ENCODE measurements at places on chromosomes 1 and 21.

DNA sequence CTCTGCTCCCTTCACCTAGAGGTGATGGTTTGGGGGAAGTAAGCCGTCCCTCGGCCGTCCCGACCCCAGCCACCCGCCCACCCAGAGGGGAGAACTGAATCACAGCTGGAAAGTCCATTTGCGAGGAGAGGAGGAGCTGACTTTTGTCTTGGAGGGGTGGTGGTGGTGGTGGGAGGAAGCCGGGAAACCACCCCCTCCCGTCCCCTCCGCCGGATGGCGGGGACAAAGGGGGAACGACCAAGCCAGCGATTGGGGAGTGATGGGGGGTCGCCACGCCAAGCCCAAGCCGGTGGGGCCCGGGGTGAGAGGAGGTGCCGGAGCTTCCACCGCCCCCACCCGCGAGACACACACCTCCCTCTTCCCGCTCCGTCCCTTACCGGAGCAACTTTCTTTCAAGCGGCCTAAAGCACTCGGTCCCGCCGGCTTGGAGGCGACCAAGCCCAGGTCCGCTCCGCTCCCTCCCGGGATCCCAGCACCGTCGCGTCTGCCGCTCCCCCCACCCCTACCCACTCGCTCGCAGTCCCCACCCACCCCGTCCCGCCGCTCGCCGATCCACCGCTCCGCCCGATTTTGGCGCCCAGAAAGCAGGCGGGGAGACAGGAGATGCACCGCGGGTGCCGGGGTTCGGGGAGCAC is 540 bp downstream of the ARHGEF2 start:
- DNase-seq = no peak

DNA sequence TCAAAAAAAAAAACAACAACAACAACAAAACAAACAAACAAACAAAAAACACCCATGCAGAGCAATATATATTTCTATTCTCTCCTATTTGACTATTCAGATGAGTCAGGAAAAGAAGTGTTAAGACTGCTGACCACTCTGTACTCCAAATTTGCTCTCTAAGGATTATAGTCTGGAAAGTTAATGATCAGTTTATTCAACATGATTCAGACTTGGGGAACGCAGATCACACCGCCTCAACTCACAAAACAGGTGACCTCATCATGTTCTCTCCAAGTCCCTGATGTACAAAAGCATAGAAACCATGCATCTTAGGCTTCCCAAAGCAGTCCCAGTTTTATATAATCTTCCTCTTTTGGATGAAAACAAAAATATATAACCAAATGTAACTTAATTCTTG is 51.9 kb upstream of the PRRC2C start:
- DNase-seq = peak; percentile 70

DNA sequence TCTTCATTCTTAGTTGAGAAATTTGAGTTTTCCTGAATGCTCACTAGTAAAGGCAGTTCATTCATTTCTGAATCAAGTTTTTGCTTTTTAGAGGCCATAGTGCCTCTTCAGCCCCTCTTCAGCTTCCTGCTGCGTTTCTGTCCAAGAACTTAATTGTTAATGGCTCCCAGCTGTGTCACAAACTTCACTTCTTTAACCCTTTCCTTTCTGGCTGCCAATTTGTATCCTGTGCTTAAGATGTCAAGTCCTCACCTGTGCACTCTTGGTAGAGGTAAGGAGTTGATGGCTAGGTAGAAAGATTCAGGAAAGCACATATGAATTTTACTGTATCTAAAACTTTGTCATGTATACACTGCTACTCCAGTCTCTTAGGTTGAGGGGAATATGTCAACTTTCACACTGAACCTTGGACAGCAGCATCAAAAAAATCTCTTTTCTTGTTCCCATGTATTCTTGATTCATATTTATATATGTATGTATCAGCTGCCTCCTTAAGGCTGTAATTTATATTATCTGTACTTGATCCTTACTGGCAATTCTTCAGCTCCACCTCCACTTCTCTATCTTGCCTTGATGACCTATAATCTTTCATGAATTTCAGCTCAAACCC is 612.8 kb downstream of the LMO4 start:
- DNase-seq = no peak

DNA sequence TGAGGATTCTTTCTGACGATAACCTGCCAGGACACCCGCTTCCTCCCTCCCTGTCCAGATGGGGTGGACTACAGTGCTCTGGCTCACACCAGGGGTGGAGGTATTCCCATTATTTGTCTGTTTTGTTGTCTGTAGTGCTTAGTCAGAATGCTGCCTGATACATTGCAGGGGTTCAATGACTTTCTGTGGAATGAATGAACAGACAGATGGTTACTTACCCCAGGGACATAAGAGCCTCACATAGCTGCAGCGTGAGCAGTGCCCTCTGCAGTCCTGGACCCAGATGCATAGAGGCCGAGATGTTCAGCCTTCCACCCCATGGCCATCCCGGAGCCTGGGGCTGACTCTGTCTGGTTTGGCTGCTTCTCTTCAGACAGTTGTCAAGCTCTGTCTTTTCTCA is 13.0 kb upstream of the F3 start:
- no peak for DNase-seq

DNA sequence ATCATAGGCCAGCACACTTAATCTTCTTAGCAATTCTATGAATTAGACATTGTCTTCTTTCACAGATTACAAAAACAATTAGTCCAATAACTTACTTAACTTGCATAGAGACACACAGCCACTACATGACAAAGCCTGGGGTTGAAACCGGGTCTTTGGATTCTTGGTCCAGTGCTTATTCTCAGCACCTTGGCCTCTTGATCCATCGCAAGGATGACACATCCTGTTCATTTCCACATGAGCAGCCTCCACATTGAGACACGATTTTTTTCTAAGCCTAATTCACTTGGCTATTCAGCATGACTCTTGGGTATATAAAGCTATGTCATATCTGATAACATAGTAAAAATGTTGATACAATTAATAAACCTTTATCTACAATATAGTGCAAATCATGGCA is 221.0 kb upstream of the FOXD3 start:
- no peak for DNase-seq

GRCh38 chr21:41373253-41373652 is 11.4 kb downstream of the MX2 start:
- no peak for DNase-seq

DNA sequence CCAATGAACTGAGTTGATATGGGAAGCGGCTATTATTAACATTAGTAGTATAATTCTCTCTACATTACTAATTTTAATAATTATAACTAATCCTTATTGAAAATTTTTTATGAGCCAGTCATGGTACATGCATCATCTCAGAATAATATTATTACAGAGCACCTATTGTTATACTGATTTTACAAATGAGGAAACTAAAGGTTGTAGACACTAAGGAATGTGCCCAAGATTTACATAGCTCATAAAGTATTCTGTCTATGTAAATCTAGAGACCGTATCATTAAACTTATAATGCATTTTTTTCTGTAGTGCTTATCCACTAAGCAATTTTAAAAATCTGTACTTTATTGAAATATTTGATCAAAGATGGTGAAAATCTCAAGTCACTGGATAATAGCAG is 825.9 kb downstream of the PLA2G4A start:
- no peak for DNase-seq

GRCh38 chr1:94060720-94061119 is 60.2 kb downstream of the ABCA4 start:
- DNase-seq = no peak

GRCh38 chr1:8122477-8123407 is 96.6 kb upstream of the ERRFI1 start:
- DNase-seq = no peak

GRCh38 chr1:203381151-203381751 is 30.3 kb upstream of the FMOD start:
- no peak for DNase-seq

Data from fibroblast of upper back skin (primary cell).